ENCODE measurements at places on chromosomes 6 and 20.

GRCh38 chr6:37528541-37528940 is 28.8 kb upstream of the CCDC167 start:
- no peak for DNase-seq

- DNase-seq, result no peak
Measured at GRCh38 chr6:163474581-163474980, 60.1 kb downstream of the QKI start.

GRCh38 chr20:53902968-53903651 is 167.3 kb downstream of the BCAS1 start:
- DNase-seq, result no peak

DNA sequence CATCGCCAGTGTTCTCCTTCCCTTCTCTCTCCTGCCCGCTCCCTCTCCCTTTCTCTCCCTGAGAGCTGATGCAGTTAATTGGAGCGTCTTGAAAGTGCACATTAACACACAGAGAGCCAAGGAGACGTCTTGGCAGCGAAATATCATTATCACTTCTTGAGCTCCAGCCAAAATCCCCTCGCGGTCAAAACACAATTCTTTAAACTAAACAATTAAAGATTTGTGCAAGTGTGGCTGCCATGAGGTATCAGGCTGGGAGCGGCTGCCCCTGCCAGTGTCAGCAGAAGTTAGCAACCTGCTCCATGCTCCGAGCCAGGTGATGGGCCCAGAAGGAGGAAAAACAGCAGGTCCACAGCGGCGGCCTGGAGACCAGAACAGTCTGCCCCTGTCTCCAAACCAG is 100.9 kb upstream of the FOXP4 start:
- DNase-seq, result no peak

DNA sequence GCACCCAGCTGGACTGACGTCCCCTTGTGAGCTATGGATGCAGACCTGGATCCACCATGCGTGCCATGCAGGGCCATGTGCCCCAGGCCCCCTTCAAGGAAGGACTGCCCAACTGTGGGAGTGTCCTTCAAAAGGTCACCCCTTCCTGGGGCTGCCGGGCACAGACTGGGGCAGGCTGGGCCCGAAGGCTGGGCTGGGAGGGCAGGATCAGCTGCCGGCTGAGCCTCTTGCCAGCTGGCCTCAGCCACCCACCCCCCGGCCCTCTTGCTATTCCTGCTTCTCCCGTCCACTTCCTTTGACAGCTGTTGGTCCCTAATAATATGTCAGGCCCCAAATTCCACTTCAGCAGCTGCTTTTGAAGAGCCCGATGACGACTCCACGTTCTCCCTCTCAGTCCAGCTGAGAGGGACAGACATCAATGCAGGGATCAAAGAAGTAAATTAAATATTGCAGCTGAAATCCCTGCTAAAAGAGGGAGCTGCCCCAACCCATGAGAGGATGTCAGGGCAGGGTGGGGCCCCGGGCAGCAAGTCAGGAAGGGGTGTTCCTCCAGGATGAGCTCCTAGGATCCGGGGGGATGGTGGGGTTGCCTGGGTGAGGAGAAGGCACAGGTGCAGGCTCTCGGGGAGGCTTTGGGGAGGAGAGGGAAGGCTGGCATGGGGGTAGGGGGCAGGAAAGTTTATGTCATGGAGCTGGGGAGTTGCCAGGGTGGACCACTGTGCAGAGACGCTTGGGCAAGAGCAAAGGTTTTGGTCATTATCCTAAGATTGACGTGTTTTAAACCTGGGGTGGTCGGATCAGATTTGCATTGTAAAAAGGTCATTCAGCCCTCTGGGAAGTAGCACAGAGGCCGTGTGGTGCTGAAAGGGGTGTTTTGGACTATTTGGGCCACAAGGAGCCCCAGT is 185.0 kb downstream of the ANKRD60 start:
- no peak for DNase-seq

GRCh38 chr20:63080411-63080810 is 73.6 kb upstream of the BHLHE23 start:
- no peak for DNase-seq

Measured in ureter (tissue), 1 donor.